ENCODE measurements at places on chromosomes 3 and 15.

DNA sequence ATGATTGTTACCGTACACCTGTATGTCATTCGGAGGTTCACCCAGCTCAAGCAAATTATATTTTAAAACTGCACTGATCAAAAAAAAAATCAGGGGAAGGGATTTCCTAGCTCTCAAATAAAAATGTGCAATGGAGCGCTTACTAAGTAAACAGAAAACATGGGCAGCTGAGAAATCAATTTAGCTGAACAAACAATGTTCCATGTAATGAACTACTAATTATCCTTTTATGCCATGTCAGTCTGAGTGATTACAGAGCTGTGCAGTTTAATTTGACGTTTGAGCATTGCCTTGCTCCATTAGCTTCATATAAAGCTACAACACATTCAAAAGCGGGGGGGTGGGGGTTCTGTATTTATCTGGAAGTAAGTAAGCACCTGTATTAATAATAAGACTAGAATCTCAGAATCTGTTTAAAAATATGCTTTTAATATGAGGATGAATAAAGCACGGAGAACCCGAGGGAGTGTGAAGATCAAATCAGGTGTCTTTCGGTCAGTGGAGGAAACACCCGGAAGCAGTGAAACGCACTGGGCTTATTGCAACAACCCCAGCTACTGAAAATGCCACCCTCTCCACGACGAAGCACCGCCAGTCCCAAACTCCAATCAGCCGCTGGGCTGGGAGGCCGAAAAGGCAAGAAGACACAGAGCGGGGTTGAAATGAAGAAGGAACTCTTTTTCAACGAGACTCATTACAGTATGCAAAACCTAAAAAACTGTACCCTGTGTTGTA lies 196.5 kb upstream of the ATP11B start:
- no peak for DNase-seq

- no peak for DNase-seq
These were observed 360.8 kb upstream of the MCTP2 start for GRCh38 chr15:93870583-93870982.

GRCh38 chr3:71581457-71582035 lies 2.0 kb downstream of the FOXP1 start:
- peak; percentile 44 for DNase-seq

GRCh38 chr3:177089110-177089509 lies 108.2 kb downstream of the TBL1XR1 start:
- no peak for DNase-seq

- peak; percentile 77 for DNase-seq
These were observed 111.2 kb upstream of the MCTP2 start for GRCh38 chr15:94119923-94120775.

GRCh38 chr3:1374471-1374870 lies 281.6 kb downstream of the CNTN6 start:
- no peak for DNase-seq

DNA sequence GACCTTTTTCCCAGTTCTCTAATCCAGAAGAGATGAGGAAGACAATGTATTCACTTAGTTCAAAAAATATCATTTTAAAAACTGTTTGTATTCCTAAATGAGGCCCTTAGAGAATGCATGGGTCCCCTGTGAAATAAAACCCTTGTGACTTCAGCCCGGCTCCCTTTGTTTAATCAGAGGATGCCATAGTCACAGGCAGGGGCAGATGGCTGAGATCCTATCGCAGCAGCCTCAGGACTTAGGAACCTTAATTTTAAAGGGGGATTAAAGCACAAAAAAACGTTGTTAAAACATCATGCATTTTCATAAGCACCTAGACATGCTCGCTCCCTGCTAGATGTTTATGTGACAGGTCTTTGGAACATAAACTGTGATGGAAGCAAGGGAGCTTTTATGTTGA lies 176.6 kb downstream of the IL20RB start:
- DNase-seq: no peak

- no peak for DNase-seq
These were observed 40.5 kb upstream of the RPS17 start for GRCh38 chr15:82580713-82581112.

DNA sequence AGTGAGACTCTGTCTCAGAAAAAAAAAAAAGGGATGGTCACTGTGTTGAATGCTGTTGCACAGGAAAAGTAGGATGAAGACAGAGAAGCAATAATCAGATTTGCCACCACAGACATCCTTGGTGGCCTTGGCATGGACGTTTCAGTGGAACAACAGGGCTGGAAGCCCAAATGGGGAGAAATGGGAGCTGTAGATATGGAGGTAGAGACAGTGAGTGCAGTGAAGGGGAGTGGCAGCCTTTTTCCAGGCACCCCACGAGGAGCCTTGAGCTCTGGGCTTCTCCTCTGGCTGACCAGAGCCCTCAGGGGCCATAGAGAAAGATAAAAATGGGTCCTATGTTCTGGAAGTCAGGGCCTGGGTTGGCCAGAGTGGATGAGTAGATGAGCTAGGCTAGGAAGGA lies 12.3 kb upstream of the DOCK3 start:
- DNase-seq: peak; percentile 4

DNA sequence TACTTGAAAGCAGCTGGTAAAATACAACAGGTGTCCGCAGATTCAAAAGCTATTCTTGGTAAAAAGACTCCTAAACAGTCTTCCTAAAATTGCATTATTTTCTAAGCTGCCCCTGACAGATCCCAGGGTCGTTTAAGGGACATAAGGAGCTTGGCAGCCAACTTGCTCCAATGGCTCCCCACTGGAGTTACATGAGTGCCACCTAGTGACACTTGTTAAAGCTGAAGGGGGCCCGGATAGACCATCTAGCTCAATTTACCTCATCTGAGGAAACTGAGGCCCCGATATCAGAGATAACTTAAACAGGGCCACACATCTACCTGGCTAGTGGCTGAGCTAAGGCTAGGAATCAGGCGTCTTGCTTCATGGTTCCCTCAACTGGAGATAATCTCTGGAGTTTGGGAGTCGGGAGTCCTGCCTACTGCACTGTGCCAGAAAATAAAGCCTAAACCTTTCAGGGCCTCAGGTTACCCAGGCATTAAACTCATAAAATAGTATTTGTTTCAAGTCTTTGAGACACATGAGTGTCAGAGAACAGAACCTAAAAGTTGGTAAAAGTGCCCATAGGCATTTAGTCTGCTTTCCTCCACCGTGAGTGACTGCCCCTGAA lies 6.5 kb upstream of the TBC1D23 start:
- DNase-seq: peak; percentile 72
